Breast epithelium (tissue), 4 donors: ENCODE measurements at places on chromosomes 3 and 15. TPM values are rescaled to one million over a fixed set of nuclear protein-coding genes. Genes with fewer than 3 reads are reported as not detected.

Gene AADACL2
- total RNA-seq = not detected

Gene SPRED1
- 28.1 TPM for total RNA-seq

Gene CYP11A1
- total RNA-seq = 4.6 TPM

DNA sequence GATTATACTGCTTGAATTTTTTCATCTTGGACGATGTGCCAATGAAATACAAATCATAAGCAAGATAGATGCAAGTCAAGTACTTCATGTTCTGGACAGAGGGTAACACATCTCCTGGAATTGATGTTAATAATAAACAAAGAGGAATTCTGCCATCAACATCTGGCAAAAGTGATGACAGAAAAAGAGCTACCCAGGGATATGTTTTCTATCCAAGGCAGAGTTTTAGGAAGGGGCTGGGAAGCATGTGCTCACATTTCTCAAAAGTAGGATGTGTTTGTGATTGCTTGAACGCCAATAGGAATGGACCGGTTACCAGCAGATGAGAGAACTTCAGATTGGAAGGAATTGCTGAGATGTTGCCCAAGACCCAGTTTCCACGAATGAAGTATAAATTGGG is 242.6 kb upstream of the AGTR1 start:
- no peak overlapping the region for H3K27ac ChIP-seq
- no peak for DNase-seq
- no peaks in the 10 kb centered on the region for H3K27me3 ChIP-seq
- H3K4me3 ChIP-seq = no peak overlapping the region

GRCh38 chr3:4756855-4757574 is 222.2 kb upstream of the BHLHE40 start:
- H3K27me3 ChIP-seq = no peaks in the 10 kb centered on the region
- no peak overlapping the region for H3K4me3 ChIP-seq
- no peak for DNase-seq

DNA sequence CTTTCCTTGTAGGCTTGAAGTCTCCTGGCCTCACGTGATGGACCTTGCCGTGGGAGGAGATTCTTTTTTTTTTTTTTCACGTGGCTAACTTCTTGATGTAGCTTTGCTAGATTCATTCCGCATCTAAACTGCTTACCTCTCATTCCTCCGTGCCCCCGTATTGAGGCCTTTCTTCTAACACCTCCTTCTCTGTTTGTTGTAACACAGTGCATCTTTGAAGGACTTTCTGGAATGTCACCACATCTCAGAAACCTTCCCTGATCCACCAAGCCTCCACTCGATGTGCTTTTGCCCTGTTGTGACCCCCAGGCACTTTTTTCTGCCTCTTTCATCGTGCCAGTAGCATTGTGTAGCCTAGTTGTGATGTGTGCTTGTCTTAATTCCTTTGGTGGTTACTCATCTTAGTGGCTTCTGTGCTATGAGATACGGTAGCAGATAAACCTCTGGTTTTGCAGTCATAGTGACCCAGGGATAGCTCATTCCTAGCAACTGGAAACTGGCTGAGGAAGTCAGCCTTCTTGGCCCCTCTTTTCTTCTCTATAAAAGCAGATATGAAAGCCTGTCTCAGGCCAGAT is 1.6 kb upstream of the BNC1 start:
- DNase-seq = no peak
- no peak overlapping the region for H3K4me3 ChIP-seq
- H3K4me1 ChIP-seq = no peaks in the 10 kb centered on the region
- H3K27ac ChIP-seq = no peak overlapping the region
- no peaks in the 10 kb centered on the region for H3K36me3 ChIP-seq
- H3K27me3 ChIP-seq = peaks cover 37% of the 10 kb centered on the region

- H3K4me1 ChIP-seq = peaks cover 15% of the 10 kb centered on the region
- peak overlapping the region; percentile 80 for H3K27ac ChIP-seq
- no peak for DNase-seq
- no peaks in the 10 kb centered on the region for H3K36me3 ChIP-seq
- no peak overlapping the region for H3K4me3 ChIP-seq
- H3K27me3 ChIP-seq = no peaks in the 10 kb centered on the region
These were observed 17.4 kb downstream of the CCDC12 start for GRCh38 chr3:46959161-46959511.

DNA sequence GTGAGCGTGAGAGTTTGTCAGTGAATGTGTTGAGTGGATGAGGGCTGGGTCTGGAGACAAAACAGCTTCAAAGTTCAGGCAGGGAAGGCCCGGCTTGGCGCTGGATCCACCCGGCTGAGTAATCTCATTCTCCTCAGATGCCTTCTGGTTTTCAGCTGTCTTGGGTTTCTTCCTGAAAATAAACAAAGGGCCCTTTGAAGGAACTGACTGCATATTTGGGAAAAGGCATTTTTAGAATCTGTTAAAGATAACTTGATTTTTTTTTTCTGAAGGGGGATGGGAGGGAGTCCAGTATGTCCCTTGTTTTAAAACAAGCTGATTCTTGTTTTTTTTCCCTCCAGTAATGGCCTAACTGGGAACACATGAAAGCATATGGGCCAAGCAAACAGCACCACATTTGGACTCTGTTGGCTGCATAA is 86.4 kb downstream of the TIGIT start:
- peak; percentile 68 for DNase-seq
- H3K4me3 ChIP-seq = peak overlapping the region; percentile 10
- H3K27me3 ChIP-seq = no peaks in the 10 kb centered on the region
- peaks cover 8% of the 10 kb centered on the region for H3K4me1 ChIP-seq
- no peaks in the 10 kb centered on the region for H3K36me3 ChIP-seq
- peak overlapping the region; percentile 76 for H3K27ac ChIP-seq

GRCh38 chr3:36393563-36393962 is 13.3 kb downstream of the STAC start:
- no peak overlapping the region for H3K4me3 ChIP-seq
- no peak overlapping the region for H3K27ac ChIP-seq
- H3K36me3 ChIP-seq = no peaks in the 10 kb centered on the region
- no peak for DNase-seq
- no peaks in the 10 kb centered on the region for H3K4me1 ChIP-seq

GRCh38 chr3:147090461-147090860 is 315.9 kb downstream of the ZIC4 start:
- no peak overlapping the region for H3K27ac ChIP-seq
- H3K4me3 ChIP-seq = no peak overlapping the region
- no peak for DNase-seq
- H3K27me3 ChIP-seq = no peaks in the 10 kb centered on the region
- no peaks in the 10 kb centered on the region for H3K4me1 ChIP-seq
- no peaks in the 10 kb centered on the region for H3K36me3 ChIP-seq

DNA sequence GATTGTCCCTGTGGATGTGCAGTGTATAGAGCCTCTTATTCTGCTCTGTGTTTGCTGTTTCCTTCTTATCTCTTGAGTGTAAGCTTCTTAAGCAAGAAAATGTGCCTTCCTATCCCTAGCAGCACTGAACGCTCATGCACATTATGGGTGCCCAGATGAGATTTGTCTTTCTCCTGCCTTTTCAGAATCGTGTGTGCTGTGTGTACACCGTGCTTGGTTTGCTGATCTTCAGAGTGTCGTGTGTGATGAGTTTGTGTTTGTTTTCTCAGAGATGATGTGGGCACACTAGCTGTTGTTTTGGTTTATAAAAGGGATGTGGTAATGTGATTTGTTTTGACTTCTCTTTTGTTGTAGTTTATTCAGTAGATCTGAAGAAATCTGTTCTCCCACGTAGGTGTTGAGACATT is 19.7 kb downstream of the GPR171 start:
- DNase-seq = no peak
- H3K4me1 ChIP-seq = no peaks in the 10 kb centered on the region
- H3K4me3 ChIP-seq = no peak overlapping the region
- H3K27ac ChIP-seq = no peak overlapping the region
- no peaks in the 10 kb centered on the region for H3K36me3 ChIP-seq

- H3K27ac ChIP-seq = no peak overlapping the region
- no peaks in the 10 kb centered on the region for H3K36me3 ChIP-seq
- peaks cover 3% of the 10 kb centered on the region for H3K4me1 ChIP-seq
- no peaks in the 10 kb centered on the region for H3K27me3 ChIP-seq
- no peak overlapping the region for H3K4me3 ChIP-seq
- no peak for DNase-seq
These were observed 295.0 kb upstream of the RORA start for GRCh38 chr15:61524086-61524485.
